ENCODE measurements at places on chromosomes 7 and 10.

DNA sequence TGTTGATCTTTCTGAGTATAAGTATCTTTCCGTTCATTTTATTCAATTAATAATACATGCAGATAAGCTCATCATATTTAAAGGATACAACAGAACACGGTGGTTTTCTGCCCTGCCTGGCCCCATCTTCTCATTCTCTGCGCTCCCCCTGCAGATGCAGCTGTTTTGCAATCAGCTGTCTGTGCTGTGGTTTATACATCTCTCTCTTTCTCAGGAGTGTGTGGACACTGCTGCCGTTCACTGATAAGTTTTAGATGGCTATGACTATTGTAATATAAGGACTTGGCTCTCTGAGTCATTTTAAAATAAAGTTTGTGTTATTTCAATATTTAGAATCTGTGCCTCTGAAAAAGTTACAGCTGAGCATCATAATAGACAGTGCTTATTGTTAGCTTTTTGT, 54.5 kb downstream of the CUL1 start:
- DNase-seq: no peak

DNA sequence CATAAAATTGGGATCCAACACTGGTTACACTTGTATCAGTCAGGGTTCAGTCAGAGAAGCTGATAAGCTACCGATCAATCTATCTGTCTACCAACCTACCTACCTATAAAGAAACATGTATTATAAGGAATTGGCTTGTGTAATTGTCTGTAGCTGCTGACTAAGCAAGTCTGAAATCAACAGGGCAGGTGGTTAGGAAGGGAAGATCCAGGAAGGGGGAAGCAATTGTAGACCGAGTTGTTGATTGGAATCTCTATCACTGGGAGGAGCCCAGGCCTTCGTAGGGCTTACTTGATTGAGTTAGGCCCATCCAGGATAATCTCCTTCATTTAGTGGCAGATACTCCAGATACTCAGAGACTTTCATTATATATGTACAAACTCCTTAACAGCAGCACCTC, 271.5 kb upstream of the TEX47 start:
- DNase-seq: no peak

GRCh38 chr10:43006490-43006889, 70.4 kb upstream of the RET start:
- no peak for DNase-seq

GRCh38 chr10:17528306-17528862, 74.0 kb upstream of the ST8SIA6 start:
- DNase-seq: no peak

- DNase-seq: no peak
Measured at GRCh38 chr10:113754125-113754524, 2.6 kb downstream of the PLEKHS1 start.

GRCh38 chr10:29980084-29980483, 79.3 kb downstream of the JCAD start:
- DNase-seq: no peak

- no peak for DNase-seq
Measured at GRCh38 chr7:7765422-7765821, 47.0 kb upstream of the RPA3 start.

GRCh38 chr10:71266147-71266917, 52.7 kb upstream of the SLC29A3 start:
- no peak for DNase-seq
